ENCODE measurements at places on chromosomes 1 and 21.

- DNase-seq: no peak
Measured at GRCh38 chr1:41371630-41372599, 10.7 kb downstream of the FOXO6 start.

GRCh38 chr1:121458291-121459048, 273.7 kb downstream of the SRGAP2C start:
- no peak for DNase-seq

- no peak for DNase-seq
Measured at GRCh38 chr1:199452627-199453026, 574.9 kb upstream of the NR5A2 start.

DNA sequence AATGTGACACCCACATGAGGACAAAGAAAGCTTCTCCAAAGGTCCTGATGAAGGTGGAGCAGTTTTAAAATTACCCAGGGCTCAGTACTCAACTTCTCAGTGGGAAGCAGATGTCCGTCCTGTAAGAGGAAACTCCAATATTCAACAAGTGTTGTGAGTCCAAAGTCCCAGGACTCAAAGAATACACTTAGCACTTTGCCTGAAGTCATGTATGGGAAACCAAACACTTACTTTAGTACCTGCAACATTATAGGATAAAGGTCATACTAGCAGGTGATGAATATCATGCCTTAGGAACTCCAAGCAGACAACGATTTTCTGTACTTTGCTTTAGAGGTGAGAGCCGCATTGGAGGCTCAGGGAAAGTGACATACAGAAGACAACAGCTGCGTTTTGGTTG, 37.2 kb upstream of the ST6GALNAC3 start:
- DNase-seq: no peak

DNA sequence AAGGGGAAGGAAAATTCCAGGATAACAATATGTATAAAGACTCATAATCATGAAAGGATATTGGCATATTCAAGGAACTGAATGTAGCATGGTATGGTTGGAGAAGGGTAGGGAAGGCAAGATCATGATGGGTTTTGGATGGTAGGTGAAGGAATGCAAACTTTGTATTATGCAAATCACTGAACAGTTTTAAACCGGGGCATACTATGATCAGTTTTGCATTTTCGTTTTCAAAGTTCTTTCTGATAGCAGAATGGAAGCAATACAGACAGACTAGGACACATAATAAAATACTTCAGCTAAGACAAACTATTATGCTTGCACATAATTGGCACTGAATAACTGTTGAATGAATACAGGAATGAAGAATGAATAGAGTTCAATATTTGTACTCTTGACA, 14.5 kb upstream of the CTH start:
- no peak for DNase-seq

GRCh38 chr1:59415881-59416280, 119.0 kb downstream of the FGGY start:
- DNase-seq: no peak

GRCh38 chr1:179166663-179167417, 62.6 kb downstream of the ABL2 start:
- no peak for DNase-seq

GRCh38 chr1:36304970-36305914, 926 bp upstream of the SH3D21 start:
- DNase-seq: no peak

GRCh38 chr1:60073605-60074278, at the start of gene C1orf87:
TSS of gene C1orf87 (minus strand) at chr1:60073770. CDS start at chr1:60072643, 1,127 bp downstream.
- no peak for DNase-seq

- no peak for DNase-seq
Measured at GRCh38 chr1:162631546-162632191, 595 bp upstream of the DDR2 start.

GRCh38 chr1:49160677-49161076, 384.0 kb upstream of the BEND5 start:
- no peak for DNase-seq

DNA sequence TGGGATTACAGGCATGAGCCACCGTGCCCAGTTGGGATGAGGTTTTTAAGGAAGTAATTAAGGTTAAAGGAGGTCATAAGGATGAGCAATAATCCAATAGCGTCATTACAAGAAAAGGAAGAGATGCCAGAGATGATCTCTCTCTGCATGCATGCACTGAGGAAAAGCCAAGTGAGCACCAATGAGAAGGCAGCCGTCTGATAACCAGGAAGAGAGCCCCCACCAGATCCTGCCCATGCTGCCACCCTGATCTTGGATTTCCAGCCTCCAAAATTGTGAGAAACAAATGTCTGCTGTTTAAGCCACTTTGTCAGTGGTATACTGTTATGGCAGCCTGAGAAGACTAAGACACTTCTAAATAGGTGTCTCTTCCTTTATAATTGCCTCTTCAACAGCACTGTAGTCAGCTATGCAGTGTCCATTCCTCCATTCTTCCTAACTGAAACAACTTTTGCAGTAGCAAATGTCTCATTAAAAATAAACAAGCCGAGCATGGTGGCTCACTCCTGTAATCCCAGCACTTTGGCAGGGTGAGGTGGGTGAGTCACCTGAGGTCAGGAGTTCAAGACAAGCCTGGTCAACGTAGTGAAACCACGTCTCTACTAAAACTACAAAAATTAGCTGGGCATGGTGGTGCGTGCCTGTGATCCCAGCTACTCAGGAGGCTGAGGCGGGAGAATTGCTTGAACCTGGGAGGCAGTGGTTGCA, 216.2 kb upstream of the RUNX1 start:
- DNase-seq: no peak

DNA sequence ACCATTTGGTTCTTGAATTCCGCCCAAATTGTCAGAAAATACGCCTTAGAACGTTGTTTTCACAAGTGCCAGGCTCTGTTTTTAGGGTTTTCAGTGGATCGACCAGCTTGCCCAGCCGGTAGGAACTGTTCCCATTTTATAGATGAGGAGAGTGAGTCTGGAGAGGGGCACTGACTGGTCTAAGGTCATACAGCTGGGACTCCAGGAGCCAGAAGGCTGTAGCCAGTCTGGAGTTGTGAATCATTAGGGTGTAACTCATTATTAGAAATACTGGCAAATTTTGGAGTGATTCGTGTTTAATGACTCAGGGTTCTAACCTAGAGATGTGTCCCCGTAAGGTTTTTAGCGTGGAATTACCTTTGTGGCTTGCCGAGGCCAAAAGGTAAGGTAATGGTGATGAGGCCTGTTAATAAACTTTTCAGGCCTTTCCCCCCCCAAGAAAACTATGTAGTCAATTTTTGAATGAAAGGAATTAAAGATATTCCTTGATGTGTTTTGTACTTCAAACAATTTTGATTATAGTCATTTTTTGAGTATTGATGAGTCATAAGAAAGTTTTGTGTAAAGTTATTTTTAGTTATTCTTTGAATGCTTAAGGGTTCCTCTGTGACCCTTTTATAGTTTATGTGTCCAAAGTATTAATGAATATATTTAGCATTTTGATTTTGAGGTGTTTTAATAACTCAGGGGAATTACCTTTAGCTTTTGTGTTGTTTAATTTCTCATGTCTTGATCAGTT, 2.1 kb downstream of the DYRK1A start:
- DNase-seq: no peak

DNA sequence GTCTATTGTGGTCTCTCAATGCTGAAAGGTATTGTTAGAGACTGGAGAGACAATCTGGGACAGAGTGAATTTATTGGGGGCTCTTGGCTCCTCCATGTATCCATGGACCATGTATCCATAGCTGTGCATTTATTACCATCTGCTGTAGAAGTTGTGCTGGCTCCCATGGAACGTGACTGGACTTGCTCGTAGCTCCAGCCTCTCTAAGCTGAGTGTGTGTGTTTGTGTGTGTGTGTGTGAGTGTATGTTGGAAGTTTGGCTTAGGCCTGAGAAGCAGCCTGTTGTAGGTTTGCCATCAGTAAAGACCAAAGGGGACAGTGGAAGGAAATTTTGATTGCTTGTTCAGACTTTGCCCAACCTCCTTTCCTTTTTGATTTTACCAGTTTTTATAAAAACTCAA, 105.7 kb upstream of the USP24 start:
- no peak for DNase-seq

DNA sequence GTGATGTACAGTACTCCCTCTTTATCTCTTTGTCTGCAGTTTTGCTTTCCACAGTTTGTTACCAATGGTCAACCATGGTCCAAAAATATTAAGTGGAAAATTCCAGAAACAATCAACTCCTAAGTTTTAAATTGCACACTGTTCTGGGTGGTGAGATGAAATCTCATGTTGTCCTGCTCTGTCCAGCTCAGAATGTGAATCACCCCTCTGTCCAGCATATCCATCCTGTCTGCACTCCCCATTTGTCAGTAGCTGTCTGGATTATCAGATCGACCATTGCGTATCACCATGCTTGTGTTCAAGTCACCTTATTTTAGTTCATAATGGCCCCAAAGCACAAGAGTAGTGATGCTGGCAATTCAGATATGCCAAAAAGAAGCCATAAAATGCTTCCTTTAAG, 118.2 kb upstream of the PDE4B start:
- no peak for DNase-seq

DNA sequence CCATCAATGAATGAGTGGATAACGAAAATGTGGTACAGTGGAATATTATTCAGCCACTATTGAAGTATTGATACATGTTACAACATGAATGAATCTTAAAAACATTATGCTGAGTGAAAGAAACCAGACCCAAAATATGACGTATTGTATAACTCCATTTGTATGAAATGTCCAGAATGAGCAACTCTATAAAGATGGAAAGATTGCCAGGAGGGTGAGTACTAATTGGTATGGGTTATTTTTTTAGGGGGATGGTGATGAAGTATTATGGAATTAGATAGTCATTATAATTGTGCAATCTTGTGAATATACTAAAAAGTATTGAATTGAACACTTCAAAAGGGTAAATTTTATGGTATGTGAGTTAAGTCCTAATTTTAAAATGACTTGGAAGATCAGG, 278.6 kb downstream of the SIPA1L2 start:
- no peak for DNase-seq

DNA sequence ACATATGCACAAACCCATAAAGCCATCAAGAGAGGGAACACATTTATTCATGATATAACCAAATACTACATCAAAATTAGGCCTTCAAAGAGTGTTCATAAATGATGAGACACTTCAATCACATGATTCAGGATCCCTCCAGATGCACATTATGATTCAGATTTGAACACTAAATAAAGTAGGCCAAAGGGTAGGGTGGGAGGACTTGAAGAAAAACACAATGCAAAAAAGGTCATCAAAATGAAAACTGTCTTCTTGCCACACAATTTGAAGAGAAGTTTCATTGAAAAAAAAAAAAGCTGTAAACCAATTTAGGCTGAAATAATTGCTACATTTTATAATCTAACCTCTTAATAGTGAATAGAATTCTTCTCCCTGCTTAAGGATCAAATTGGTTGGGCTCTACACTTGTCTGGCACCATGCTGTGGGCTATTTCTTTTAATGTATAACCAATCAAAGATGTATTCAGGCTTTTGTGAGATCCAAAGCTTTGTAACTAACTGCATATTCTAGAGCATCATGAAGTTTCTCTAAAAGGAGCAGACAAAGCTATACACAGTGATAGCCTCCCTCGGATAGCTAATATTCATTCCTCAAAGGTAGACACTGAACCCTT, 58.1 kb downstream of the ZSWIM5 start:
- DNase-seq: no peak

DNA sequence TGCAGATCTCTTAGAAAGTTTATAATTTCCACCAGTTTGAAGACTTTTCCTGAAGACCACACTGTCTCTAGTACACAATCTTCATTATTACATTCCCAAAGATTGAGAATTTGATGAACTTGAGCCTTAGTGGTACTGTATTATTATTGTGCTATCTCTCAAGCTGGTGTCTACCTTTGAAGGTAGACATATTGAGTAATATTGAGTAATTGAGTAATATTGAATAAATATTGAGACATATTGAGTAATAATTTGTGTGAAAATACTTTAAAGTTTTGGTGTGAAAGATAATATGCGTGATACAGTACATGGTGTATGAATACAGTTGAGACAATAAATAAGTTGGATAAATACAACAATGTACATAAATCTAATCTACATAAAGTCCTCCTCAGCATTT, 613.1 kb upstream of the ADGRL2 start:
- no peak for DNase-seq

- DNase-seq: no peak
Measured at GRCh38 chr1:16922466-16922865, 735 bp downstream of the CROCC start.

DNA sequence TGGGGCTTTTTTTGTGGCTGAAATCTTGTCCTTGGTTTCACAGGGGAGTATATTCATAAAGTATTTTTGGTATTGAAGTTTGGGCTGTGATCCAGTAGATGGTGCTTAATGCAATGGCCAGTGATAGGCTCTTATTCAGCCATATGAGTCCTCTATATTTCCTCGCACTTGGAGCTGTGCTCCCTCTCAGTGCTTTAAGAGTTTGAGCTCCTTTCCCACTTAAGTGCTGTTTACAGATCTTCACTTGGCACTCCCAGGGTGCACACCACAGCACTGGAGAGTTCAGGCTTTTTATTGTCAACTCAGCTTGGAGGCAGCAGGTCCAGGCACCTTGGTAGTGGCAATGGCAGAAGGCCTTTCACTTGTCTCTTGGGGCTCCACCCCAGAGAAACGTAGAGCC, 54.9 kb downstream of the DRAM2 start:
- DNase-seq: no peak

- DNase-seq: no peak
Measured at GRCh38 chr1:209389975-209390374, 193.5 kb upstream of the CAMK1G start.

DNA sequence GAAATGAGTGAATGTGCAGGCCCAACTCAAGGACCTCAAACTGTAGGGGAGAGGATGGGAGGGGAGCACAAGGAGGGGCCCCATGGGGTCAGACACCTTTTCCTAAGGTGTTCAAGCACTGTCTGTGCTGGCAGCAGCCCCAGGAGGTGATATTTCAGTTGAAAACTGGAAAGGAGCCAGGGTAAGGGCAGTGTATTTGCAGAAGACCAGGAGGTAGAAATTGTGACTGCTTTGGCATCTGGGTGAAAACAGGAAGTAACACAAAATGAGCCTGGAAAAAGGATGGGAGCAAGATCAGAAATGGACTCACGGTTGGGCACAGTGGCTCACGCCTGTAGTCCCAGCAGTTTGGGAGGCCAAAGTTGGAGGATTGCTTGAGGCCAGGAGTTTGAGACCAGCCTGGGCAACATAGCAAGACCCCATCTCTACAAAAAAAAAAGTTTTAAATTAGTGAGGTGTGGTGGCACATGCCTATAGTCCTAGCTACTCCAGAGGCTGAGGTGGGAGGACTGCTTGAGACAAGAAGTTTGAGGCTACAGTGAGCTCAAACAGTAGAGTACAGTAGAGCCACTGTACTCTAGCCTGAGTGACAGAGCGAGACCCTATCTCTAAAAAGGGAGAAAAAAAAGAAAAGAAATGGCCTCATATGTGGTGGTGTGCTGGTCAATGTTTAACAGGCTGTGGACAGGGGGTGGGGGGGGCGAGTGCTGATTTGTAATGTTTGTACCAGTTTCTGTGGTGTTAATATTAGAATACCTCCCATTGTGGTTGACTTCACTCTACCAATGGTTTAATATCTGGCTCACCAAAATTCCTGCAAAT, 76.2 kb upstream of the ANGPTL1 start:
- no peak for DNase-seq

- no peak for DNase-seq
Measured at GRCh38 chr1:164617377-164618201, 58.6 kb downstream of the PBX1 start.

Data from esophagus squamous epithelium (tissue), 5 donors.